ENCODE measurements at places on chromosomes 6 and 20.

- no peak for DNase-seq
Observed at GRCh38 chr20:55386686-55387085, 618.6 kb downstream of the CBLN4 start.

GRCh38 chr6:11672256-11672655 lies 106.3 kb downstream of the ADTRP start:
- DNase-seq: no peak

DNA sequence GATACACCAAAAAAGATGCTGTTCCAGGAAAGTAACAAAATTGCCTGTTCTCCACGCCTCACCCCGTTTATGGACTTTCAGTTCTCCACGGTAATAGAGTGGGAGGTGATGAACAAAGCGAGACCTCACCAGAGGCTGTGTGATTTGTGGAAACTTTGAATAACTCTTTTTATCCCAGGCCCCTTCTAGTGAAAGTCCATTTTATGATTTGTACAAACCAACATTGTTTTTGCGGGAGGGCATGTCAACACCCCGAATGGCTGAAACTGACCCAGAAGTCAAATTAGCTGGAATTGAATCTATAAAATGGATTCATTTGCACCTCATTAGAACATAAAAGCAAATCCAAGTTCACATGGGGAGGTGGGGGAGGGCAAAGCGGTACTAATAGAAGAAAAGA lies 517.8 kb downstream of the CDH26 start:
- DNase-seq: no peak

GRCh38 chr20:49270177-49270576 lies 7.7 kb downstream of the ZNFX1 start:
- no peak for DNase-seq

- DNase-seq: no peak
Observed at GRCh38 chr6:166257911-166258318, 50.3 kb downstream of the PRR18 start.

GRCh38 chr20:46366826-46367225 lies 39.6 kb downstream of the ELMO2 start:
- no peak for DNase-seq

GRCh38 chr6:137387096-137387764 lies 107.0 kb downstream of the OLIG3 start:
- DNase-seq: no peak

DNA sequence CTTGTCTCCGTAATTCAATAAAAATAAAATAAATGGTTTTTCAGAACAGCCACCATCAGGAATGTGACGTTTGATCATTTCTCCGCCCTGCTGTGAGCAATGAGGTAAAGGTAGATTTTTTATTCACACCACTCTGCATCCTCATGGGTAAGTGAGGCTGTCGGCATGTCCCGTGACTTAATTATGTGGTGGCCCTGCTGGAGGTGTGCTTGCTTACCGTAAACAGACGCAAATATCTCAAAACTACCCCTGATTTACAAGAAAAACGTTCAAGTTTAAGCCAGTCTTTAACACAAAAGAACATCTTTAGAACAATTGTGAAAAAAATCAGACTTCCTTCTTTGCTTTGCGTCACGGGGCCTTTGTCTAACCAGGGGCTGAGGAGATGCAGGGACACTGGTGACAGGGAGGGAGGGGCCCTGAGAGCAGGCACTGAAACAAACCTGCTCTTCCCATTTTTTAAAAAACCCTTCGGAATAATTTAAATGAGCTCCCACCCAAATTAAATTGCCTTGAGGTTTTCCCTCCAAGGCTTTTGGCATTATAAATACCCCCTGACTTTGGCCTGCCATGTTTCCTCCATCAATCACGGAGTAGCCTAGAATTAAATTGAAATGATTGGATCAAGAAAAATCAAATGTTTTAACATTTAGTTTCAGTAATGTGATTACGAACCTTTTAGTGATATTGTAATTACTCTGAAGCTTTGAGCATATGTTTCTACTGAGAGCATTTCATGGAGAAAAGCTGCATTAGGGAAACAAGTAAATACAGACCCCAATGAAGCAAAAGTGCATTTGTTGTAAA lies 13.4 kb downstream of the PRKN start:
- no peak for DNase-seq

- DNase-seq: no peak
Observed at GRCh38 chr6:89281779-89282246, 33.3 kb downstream of the GABRR2 start.

DNA sequence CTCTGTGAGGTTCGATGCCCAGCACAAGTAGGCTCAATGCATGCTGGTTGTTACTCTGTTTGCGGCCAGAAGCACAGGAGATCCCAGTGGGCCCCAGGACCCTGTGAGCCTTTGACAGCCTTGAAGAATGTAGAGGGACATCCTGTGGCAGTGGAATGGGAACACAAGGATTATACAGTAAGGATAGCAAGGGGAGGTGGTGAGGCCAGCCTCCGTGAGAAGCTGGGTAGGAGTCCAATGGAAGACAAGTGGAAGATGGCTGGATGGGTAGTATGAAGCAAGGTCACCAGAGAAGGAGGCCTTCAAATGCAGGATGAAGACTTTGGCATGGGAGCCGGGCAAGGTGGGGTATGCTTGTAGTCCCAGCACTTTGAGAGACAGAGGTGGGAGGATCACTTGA lies 622.9 kb upstream of the CDH4 start:
- DNase-seq: no peak

DNA sequence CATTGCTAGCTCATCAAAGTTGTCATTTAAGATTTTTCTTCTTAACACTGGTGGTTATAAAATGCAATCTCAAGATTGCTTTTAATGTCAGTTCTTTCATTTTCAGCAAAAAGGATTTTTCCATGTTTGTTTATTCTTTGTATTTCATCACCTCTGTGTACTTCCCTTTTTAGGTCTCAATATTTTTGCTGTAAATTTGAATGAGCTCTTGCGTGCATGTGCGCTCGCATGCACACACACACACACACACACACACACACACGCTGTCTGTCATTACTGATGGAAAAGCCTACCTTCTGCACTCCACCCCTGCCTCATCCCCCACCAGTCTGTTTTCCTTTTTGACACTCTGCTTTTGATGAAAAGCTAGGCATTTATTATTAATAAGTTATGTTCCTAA lies 85.3 kb upstream of the FYN start:
- no peak for DNase-seq

- DNase-seq: no peak
Observed at GRCh38 chr20:46690219-46691106, 1.2 kb upstream of the TP53RK start.

DNA sequence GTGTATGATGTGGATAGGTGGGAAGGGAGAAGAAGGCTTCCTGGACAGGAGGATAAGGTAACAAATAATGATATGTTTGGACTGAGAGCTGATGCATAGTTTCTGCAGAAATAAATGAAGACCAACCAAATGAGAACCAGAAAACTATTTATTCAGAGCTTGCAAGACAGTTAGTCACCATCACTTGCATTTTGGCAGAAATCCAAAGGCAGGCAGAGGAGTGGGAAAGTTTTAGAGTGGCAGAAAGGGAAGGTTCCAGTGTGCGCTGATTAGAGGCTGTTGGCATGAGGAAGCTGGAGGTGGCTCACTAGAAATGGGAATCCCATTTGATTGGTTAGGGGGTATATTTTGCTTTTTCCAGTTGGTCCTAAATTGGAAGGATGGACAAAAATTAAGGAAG lies 13.0 kb upstream of the F13A1 start:
- no peak for DNase-seq

DNA sequence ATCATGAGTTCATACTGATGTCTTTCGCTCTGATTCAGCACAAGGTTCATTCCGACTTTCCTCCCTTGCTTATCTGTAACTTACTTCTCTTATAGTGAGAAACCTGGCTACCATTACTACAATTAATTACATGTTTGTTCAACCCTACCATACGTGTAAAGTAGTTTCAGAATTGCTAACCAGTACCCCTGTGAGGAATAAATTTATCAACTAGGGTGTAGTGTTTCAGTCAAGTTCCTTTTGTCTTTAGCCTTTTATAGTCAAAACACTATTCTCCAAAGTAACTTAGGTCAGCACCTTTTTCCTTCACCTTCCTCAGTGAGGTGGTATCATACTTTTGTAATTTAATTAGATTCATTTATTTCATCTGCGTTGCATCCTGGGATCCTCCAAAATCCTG lies 64.9 kb downstream of the MAP3K4 start:
- no peak for DNase-seq

- no peak for DNase-seq
Observed at GRCh38 chr6:165245287-165245686, 64.1 kb downstream of the C6orf118 start.

DNA sequence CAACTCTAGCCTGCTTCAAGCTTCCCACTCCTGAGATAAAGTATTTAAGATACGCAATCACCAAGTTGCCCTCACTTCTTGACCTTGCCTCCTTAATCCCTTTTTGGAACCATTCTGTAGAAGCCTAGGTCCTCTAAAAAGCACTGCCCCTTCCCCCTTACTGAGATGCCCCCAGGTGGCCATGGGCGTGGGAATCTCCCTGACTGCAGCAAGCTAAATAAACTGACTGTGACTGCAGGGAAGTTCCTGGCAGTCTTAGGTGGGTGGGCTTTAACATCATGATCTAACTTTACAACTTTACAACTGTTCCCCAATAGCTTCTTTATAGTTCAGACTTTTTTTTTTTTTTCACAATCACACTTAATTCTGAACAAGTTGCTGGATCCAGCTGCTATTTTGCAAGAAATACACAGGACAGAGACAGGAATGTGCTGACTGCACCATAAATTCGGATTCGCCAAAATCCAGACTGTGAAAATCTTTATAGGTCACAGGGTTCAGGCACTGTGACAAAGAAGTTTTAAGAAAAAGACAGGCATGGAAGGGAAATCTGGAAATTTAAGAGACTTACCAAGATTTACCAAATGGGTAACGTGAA lies 344.2 kb upstream of the SULF2 start:
- no peak for DNase-seq

DNA sequence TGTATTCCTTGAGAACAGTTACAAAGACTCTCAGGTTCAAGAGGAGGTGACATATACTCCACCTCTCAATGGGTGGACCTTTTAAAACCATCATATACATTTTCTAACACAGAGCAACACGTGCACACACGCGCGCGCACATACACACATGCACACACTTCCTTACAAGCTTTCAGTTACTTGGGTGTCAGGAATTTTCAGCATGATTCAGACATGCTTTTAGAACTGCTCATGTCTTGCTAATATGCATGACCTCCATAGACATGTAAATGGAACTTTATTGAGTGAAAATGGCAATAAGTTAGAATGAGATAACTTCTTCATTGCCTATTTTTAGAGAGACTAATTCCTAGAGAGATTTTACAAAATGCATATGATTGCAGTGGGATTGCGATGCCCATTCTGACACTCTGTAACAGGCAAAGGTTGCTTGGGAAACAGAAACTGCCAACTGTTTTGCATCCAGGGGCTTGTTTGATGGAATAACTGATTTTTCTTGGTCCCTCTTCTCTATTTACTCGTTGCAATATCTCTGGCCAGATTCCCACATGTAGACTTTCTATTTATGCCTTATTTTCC lies 531.4 kb upstream of the RNF217 start:
- DNase-seq: no peak

- peak; percentile 77 for DNase-seq
Observed at GRCh38 chr6:15504581-15505350, 158.1 kb downstream of the DTNBP1 start.
